CD8-positive, alpha-beta memory T cell (primary cell): ENCODE measurements at places on chromosomes 3 and 15. TPM values are rescaled to one million over a fixed set of nuclear protein-coding genes. Genes with fewer than 3 reads are reported as not detected.

DNA sequence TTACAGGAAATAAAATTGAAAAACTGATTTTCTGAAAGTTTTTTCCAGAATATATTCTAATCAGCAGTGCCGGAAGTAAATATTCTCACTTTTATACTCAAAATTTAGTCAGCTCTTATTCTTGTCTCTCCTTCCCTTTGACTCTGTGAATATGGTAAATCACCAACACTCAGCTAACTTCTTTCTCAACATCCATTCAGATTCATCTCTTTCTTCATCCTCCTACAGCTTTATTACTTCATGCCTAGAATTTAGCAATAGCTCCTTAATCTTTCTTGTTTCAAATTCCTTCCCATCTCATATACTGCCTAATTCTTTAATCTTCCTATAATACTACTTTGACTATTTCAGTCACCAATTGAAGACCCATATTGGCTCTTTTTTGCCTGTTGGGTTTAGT is 67.9 kb downstream of the FGF7 start:
- DNase-seq, result no peak

- no peak for DNase-seq
Observed at GRCh38 chr3:196620161-196620604, 19.3 kb upstream of the NRROS start.

- DNase-seq, result no peak
Observed at GRCh38 chr15:41996921-41997592, 23.8 kb downstream of the PLA2G4E start.

ZBTB47 gene
- 0.48 TPM for total RNA-seq

SLC51A gene
- total RNA-seq, result not detected

DNA sequence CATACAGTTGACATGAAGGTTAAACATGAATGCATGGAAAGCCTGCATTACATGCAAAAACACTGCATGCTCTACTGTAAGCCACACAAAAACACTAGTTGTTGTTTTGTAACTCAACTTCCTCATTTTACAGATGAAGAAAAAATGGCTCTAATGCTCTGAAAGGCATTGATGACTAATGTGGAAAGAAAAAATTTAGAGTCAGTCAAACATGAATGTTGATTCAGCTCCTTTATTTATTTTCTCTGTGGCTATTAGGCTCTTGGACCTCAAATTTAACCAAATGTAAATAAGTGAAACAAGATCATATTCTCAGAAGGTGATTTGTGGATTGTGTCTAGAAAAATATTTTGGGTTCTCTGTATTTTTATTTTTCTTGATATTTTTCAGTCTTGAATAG is 336.7 kb upstream of the ZNF717 start:
- no peak for DNase-seq

PCOLCE2 gene
- not detected for total RNA-seq
